ENCODE measurements at places on chromosomes 16 and 17.

DNA sequence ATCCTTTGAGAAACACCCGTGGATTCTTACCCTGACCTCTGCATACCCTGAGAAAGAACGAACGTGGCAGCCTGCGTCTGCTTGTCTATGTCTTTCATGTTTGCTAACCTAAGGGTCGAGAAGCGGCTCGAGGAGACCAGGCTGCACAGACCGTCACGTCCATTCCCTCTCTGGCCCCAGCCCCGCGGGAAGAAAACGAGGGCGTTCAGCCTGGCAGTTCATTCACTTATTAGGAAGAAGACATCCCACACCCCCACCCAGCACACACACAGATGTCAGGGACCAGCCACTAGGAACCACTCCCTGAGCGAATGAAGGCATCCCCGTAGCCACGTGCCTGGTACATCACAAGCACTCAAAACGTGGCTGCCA, 655 bp upstream of the MTHFSD start:
- DNase-seq = no peak

DNA sequence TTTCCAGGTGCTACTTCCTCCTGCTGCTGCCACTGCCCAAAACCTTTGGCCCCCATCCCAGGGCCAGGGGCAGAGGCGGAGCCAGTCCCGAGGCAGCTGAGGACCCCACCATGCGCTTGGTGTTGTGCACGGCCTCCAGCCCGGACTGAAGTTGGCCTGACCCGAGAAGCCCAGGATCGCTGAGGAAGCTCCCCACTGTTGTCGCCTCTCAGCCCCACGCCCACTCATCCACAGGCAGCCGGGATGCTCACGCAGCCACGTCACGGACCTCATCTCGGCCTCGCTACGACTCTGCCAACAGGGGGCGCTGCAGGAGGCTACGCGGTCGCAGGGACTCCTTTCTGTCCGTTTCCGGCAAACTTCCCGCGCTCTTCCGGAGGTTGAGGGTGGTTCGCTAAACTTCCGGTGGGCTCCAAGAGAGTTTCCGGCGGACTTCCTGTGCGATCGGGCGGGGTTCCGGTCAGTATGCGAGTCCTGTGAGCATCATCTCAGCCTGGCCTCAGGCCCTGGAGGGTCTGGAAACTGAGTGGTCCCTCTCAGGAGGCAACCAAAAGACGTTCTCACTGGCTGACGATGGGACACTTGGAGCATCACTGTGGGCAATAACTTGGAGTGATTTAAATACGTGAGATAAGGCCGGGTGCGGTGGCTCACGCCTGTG, 12.4 kb downstream of the ZG16B start:
- peak; percentile 34 for DNase-seq

- no peak for DNase-seq
These were observed 28.5 kb downstream of the KIFC3 start for GRCh38 chr16:57773655-57774295.

- DNase-seq = no peak
These were observed 12.0 kb downstream of the ACE start for GRCh38 chr17:63488851-63489250.

- DNase-seq = no peak
These were observed 2.0 kb upstream of the GLG1 start for GRCh38 chr16:74608944-74609343.

DNA sequence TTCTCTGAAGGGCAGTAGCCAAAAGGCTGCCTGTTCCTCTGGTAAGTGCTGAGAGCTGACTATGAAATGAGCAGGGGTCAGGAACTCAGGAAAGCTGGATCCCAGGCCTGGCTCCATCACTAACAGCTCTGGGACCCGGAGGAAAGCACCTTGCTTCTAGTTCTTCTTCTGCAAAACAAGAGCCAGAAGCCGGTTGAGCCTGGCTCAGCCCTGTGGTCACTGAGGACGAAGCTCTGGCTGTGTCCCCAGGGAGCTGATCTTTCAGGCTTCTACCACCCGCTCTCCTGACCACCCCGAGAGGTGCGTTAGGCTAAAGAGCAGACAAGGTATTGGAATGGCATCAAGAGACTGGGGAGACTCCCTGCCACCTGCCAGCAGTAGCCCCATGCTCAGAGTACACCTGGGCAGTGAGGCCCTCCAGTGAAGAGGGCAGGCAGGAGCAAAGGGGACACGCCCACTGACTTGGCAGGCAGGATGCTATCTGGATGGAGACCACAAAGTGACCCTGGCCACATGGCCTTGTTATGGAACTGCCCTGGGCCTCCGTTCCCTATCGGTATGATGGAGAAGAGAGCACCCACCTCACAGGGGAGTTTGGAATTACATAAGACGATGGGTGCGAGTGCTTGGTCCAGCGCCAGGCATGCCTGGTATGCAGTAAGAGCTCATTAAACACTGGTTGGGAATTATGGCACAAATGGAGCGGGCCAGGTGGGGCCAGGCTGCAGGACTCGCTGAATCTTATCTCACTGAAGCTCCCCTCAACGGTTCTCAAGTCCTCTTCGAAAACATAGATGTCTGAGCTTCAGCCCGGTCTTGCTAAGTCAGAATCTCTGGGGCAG, 61.4 kb downstream of the COG7 start:
- DNase-seq = no peak

- no peak for DNase-seq
These were observed 6.5 kb downstream of the CACNA1H start for GRCh38 chr16:1159325-1159972.

DNA sequence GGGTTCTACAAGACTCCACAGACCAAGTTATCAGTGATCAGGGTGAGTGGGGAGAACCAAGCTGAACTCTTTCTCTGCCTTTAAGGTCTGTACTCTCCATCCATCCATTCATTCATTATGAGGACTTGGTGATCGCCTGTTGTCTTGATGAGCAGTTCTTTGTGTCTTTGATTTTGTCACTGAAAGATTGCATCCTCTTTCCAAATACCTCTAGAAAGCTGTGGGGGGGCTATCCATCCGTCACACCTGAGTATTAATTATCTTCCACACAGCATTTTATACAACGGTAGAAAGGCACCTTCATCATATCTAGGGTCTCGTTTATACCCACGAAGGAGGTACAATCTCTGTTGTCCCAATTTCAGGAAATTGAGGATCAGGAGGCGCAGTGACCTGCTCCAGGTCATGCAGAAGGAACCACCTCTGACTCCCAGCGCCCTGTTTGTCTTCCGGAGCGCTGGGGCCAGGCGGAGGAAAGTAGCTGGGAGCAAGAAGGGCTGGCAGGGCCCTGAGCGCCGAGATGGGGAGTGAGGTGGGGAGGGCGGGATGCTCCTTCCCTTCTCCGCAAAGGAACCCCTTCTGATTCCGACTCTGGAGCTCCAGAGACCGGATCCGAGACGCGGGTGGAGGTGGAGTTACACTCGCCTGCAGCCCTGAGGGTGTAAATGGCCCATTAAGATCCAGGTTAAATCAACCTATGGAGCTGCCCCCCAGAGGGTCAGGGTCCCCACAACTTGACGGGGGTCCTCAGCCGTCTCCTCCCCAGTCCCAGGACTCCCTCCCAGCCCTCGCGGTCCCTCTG, 605 bp upstream of the ABAT start:
- DNase-seq = no peak

- DNase-seq = no peak
These were observed 8.4 kb downstream of the DLX3 start for GRCh38 chr17:49986396-49987289.

DNA sequence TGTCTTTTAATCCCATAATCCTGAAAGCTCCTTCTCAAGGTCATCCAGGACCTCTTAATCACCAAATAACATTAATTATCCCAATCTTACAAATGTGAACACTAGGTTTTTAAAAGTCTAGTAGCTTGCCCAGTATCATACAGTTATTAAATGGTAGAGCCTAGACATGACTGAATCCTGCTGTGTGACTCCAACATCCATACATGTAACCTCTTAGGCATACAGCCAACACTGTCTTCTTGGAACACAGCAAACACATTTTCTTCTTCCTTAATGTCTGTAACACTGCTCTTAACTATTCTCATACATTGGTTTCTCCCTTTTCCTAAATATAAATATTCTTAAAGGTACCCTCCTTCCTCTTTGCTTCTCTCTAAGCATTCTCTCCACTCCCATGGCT, 13.7 kb downstream of the BRIP1 start:
- DNase-seq = no peak

DNA sequence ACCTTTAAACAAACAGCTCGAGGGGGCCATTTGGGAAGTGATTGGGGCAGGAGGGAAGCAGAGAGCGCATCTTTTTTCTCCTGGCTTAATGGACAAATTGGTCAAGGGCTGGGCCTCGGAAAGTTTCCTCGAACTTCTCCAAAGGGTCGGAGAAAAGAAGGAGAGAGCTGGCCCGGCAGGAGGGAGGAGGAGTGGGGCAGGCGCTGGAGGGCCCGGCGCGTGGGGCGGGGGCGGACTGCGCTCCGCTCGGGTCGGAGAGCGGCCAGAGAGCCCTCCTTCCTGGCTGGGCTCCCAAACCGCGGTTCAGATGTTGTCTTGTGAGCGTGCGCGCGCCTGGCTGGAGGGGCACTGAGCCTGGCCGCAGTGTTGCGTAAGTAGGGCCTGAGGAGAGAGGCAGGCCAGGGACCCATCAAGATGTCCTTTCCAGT, 1.2 kb downstream of the MMP2 start:
- DNase-seq = peak; percentile 16

DNA sequence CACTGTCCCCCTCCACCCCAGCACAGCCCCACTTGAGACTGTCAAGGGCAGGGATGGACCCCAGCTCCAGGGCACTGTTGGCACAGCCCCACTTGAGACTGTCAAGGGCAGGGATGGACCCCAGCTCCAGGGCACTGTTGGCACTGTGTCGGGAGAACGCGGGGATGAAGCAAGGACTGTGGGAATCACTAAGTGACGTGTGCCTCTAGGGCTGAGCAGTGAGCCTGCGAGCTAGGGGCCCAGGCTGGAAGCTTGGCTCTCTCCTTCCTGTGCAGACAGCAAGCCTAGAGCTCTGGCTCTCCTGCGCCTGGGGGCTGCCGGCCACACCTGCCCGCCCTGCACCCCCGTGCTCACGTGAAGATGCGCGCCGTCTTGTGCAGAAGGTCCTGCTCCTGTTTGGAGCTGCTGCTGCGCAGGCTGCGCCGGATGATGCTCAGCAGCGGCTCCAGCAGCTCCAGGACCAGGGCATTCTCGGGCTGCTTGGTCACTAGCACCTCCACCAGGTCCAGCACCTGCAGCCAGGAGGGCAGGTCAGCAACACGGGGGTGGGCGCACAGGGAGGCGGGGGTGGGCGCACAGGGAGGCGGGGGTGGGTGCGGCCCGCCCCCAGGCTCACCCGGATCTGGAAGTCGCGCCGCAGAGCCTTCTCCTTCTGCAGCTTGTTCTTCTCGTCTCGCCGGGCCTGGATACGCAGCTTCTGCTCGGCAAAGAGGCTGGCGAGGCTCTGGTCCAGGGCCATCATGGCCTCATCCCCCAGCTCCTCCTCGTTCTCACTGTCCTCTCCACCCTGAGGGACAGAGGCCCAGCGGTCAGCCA, 10.8 kb downstream of the MYBBP1A start:
- no peak for DNase-seq

Data from midbrain (tissue), 1 donor.